ENCODE measurements at places on chromosomes 12 and 14.

DNA sequence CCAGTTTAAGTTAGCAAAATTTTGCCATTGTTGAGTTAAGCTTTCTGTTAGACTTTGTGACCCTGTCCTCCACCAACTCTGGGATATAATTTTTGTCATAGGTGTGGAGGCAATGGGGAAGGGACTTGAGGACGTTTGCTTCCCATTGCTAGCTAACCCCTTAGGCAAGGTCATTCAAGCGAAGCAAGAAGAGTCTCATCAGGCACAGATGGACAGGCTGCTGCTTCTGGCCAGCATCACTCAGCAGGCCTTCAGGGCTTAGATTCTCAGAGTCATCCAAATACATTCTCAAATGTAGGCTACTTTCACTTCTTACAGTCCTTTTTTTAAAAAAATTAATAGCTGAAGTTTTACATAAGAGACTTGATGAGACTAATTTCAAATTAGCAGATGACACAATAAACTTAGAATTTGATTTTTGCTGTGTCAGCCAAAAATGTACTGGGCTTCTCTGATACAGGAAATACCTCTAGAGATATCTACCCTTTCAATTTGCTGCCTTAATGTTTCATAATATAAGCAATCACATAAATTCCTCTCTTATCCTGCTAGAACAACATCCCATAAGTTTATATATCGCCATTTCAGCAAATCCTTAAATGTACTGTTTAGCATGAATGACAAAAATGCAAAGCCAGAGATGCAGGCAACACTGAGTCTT lies 875.2 kb downstream of the FLRT2 start:
- DNase-seq: peak; percentile 8

DNA sequence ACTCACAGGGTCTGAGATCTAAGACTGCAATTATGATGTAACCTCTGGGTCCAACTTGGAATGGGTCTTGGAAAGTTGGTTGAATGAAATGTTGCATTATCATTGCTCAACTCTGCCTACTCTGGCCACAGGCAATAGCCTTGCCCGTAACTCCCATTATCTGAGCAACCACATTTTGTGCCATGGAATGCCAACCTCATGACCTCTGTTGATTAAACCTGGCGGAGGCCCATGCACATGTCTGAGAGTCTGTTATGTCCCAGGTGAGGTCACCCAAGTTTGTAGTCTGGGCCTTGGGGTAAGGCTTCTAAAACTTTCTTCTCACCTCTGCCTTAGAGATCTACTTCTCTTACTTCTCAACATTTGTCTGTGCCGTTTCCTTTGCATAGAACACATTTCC lies 140.9 kb downstream of the TBX5 start:
- DNase-seq: no peak

DNA sequence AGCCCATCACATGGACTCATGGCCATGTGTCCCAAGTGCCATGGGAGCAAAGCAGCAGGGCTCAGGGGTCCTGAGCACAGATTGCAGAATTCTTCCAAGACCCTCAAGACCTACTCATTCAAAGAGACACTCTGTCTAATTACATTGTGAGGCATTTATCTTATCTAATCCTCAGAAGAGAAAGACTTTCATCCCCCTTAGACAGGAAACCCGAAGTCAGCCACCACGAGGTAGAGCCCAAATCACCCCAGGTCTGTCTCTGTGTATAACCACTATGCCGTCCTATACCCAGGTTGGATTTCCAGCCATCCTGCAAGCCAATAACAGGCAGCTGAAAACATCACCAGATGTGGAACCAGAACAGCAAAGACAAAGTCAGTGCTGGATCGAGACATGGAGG lies 8.9 kb upstream of the BCL11B start:
- DNase-seq: no peak

DNA sequence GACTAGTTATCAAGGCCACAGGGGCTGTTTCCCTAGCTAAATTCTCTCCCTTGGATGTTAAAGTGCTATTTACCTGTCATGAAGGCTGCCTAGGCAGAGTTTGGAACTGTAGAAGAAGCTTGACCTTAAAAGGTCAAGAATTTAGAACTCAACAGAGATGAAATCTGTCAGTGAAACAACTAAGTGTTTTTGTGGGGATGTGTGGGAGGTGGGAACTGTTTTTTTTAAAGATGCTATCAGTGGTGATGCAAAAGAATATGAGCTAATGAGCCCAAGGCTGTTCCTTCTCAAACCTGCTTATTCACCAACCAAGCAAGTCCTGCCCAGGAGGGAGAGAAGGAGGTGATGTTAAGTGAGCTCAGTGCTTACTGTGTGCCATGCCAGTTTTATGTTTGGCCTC lies 40.8 kb upstream of the POC1B start:
- no peak for DNase-seq

Measured in fibroblast of skin of abdomen (primary cell).